ENCODE measurements at places on chromosomes 11 and 22.

- peak; percentile 94 for DNase-seq
Observed at GRCh38 chr11:113664069-113664980, 41.8 kb downstream of the TMPRSS5 start.

DNA sequence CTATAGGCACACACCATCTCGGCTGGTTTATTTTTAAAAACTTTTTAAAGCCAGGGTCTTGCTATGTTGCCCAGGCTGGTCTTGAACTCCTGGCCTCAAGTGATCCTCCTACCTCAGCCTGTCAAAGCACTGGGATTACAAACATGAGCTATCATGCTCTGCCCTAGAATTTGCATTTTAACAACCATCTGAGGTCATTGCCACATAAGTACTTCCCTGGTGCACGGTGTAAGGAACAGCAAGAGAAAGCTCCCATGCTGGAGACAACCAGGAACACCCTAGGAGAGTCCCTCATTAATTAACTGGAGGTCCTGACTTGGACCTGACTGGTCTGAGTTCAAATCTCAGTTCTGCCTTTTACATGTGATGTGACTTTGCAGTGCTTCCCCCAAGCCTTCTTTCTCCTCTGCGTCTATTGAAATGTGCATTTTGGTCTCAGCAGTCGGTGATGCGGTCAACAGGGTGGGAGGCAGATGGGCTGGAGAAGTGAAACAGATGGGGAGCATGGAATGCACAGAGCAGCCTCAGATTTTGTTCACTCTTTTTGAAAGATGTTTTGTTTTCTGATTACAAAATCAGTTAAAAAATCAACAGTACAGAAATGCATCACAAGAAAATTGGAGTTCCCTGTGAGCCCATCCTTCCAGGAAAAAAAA, 146.5 kb downstream of the MYO18B start:
- DNase-seq, result no peak

DNA sequence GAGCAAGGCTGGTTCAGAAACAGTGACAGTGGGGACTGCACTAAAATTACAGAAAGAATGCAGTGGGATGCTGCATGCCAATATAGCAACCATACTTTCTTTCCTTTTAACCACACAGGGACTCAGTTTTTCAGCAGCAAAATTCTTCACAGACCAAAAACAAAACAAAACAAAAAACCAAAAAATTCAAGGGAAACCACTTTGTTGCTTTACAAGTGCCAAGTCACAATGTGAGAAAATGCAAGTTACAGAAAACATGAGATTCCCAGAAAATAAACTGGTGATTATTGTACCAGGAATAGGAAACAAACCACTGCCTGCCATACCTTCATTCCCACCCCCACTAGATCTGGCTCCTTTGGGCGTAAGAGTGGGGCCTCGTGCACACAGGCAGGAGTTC, 52.6 kb downstream of the TENM4 start:
- no peak for DNase-seq

GRCh38 chr11:36186340-36187175, 102.7 kb downstream of the COMMD9 start:
- no peak for DNase-seq

GRCh38 chr22:16783930-16784354, 41.3 kb downstream of the XKR3 start:
- no peak for DNase-seq

DNA sequence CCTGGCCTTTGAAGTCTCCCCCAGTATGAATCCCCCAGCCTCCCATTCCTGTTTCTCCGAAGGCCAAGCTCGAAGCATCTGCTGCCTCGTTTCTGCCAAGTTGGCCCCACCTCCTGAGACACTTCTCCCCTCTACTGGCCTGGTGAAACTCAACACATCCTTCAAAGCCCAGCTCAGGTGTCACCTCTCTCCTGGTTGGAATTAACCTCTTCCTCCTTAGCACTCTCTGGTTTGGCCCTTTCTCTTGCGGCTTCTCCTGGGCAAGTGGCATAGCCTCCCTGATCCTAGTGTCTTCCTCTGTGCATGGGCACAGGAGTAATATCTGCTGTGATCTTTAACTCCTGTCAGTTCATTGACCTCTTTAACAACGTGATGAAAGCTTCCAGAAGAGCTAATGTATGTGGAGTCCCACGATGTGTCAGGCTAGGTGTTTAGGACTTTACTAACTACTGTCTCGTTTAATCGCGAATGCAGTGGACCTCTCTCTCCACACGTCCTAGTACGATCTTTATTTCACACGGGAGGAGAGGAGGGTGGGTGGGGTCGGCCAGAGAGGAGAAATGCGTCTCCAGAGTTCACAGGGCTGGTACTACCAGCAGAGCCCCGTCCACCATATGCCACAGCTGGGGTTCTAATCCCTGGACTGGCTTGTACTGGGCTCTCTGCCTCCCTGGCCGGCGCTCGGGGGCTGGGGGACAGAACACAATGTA, 826 bp upstream of the PTPRJ start:
- DNase-seq, result no peak

- DNase-seq, result no peak
Observed at GRCh38 chr22:29511126-29511862, 31.3 kb downstream of the NEFH start.

- DNase-seq, result no peak
Observed at GRCh38 chr22:19852177-19852781, 2.4 kb downstream of the GNB1L start.

DNA sequence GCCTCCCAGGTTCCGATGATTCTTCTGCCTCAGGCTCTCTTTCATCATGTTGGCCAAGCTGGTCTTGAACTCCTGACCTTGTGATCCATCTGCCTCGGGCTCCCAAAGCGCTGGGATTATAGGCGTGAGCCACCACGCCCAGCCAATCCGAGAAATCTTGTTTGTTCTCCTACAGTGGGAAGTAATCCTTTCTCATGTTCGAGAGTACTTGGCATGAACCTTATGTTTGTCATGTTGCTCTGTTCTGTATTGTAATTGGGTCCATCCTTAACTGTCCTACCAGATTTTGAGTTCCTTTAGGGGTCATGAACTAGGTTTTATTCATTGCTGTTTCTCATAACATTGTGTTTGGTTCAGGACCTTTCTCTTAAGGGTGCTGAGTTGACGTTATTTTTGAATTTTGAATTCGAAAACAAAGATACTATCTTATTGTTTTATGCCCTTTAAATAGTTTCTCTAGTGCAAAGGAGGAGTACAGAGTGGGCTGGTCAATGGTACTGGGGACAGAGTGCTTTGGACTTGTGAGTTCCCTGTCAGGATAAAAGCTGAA, 113.4 kb upstream of the RRM1 start:
- DNase-seq, result no peak

DNA sequence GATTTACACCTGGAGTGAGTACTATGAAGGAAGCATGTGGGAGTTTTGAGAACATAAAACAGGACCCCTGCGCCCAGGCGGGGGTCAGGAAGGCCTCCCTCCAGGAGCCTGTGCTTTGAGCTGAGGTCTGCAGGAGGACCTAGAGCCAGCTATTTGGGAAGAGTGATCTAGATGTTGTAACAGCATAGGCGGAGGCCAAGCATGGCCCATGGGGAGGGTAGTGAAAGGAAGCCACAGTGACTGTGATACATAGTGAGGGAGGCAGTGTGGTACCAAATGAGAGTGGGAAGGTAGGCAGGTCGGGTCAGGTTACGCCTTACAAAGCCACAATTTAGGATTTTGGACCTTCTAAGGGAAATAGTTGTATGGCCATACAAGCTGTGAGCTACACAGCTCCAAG, 147.5 kb downstream of the PARVA start:
- no peak for DNase-seq

- no peak for DNase-seq
Observed at GRCh38 chr22:37898441-37899181, 7.5 kb upstream of the MICALL1 start.

DNA sequence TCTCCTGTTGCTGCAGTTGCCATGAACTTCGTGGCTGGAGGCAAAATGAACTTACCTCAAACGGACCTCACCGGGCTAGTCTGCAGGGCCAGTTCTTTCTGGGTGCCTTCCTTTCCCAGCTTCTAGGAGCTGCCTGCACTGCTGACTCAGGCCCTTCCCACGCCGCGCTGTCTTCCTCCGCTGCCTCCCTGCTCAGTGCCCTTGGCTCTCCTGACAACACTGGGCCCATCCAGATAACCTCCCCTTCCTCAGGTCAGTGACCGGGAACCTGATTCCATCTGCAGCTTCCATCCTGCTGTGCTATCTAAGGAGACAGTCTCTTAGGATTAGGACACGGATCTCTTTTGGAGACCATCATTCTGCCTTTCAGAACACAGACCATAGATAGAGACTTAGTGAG, 19.3 kb downstream of the MOB2 start:
- no peak for DNase-seq

DNA sequence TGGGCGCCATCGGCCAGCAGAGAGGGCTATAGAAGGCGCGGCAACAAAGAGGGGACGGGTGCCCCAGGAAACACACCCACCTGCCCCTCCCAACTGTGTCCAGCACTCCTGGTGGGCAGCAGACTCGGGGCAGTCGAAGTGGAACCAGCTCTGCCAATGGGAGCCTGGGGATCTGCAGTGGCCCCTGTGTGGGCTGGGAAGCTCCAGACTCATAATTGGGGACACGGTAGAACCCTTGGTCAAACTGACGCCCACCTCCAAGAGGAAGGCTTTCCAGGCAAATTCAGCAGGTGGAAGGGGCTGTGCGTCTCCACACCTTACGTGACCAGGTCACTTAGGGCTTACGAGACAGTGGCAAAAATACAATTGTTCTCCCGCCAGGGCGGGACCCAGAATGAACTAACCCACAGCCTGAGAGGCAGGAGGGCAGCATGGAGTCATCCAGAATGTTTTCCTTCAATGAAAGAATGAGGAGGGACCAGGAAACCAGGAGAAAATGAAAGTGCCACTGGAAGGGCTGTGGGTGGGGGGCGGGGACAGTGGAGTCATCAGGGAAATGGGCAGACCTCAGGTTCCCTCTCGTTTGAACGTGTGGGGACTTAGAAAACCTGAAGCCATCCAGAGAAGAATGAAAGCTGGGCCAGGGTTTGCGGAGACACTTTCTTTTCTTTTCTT, 53.2 kb upstream of the SHANK2 start:
- no peak for DNase-seq

- DNase-seq, result peak; percentile 21
Observed at GRCh38 chr11:3849297-3849874, 6.1 kb upstream of the STIM1 start.

GRCh38 chr11:44159848-44160721, 64.6 kb downstream of the EXT2 start:
- DNase-seq, result no peak

DNA sequence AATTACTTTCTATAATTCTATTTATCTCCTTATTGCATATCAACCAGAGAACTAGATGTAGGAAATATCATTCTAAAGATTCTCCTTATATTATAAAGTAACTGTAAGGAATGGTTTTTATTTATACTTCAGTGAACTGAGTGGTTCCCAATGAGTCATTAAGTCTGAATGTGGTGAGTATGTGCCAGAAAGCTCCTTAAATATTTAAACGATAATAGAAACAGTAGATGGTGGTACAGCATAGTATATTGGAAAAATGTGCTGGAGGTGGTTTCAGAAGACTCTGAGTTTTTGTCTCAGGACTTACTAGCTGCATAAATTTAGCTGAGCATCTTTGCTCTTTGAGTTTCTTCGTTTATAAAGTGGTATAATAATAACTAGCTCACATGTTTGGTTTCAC, 653.5 kb downstream of the FAM181B start:
- DNase-seq, result no peak

DNA sequence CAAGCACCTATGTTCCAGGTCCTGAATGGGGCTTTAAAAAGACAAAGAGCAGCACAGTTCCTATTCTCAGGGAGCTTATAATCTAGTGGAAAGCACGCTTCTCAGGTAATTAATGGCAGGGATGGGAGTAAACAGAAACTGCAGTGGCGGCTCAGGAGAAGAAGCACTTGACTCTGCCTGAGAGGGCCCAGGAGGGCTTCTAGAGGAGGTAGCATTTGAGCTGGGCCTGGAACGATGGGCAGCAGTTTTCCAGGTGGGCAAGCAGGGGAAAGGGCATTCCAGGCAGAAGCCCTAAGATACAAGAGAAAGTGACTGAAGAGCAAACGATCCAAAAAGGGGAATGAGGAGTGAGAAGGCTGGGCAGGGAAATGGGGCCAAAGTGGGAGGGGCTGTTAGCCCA, 37.1 kb upstream of the CHST1 start:
- no peak for DNase-seq

DNA sequence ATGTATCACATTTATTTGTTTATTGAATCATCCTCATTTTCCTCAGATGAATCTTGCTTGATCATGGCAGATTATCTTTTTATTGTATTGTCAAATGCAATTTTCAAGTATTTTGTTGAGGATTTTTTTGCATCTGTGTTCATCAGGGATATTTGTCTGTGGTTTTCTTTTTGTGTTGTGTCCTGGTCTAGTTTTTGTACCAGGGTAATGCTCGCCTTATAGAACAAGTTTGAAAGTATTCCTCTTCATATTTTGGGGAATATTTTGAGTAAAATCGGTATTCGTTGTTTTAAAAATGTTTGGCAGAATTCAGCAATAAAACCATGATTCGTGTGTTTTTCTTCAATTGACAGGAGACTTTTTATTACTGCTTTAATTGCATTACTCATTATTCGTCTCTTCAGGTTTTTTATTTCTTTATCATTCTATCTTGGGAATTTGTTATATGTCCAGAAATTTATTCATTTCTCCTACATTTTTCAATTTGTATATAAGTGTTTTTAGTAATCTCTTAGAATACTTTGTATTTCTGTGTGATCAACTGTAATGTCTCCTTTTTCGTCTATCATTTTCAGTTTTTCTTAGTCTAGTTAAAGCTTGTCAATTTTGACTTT, 113.4 kb upstream of the SERPIND1 start:
- DNase-seq, result no peak

DNA sequence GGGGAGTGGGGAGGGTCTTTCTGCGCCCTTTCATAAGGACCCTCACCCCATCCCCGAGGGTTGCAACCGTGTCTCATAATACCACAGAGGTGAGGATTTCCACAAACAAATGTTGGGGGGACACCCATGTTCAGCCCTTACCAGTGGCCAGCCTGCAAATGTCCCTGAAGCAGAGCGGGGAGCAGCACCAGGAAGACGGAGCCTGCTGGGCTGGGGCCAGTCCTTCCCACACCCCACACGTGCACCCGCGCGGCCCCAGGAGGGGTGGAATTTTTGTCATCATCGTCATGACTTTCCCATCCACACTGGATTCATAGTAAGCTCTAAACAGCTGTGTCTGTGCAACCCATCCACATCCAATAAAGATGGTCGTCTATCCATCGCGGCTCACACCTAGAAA, 409.8 kb downstream of the BRD1 start:
- DNase-seq, result no peak

- no peak for DNase-seq
Observed at GRCh38 chr22:31569126-31569525, 72.8 kb downstream of the SFI1 start.

GRCh38 chr11:120840661-120841060, 183.2 kb upstream of the TBCEL start:
- DNase-seq, result no peak

DNA sequence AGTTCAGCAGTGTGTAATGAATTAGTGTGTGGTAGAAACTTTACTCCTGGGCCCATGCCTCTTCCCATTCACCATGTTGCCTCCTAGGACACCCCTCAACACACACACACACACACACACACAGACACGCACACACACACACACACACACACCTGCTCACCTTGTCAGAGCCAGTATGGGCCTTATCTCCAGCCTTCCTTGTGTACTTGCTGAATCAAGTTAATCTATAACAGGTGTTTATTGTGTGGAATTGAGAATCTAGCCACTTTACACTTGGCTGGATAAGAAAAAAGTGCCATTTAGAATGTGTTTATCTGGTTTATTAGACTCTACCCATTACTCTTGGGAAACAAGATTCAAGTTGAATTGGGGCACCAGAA, 14.5 kb upstream of the ZDHHC13 start:
- no peak for DNase-seq

Data from NCI-H526 treated with DMSO at 0.1 percent for 48 hours (cell line).